ENCODE measurements at places on chromosomes 1 and 21. TPM values are rescaled to one million over a fixed set of nuclear protein-coding genes. Genes with fewer than 3 reads are reported as not detected.

GRCh38 chr1:92945748-92946270 is 15.5 kb downstream of the DIPK1A start:
- no peak for DNase-seq

GRCh38 chr1:207969528-207969927 is 58.6 kb upstream of the CD34 start:
- DNase-seq, result no peak

GRCh38 chr1:180527101-180527669 is 24.8 kb upstream of the ACBD6 start:
- no peak for DNase-seq

DNA sequence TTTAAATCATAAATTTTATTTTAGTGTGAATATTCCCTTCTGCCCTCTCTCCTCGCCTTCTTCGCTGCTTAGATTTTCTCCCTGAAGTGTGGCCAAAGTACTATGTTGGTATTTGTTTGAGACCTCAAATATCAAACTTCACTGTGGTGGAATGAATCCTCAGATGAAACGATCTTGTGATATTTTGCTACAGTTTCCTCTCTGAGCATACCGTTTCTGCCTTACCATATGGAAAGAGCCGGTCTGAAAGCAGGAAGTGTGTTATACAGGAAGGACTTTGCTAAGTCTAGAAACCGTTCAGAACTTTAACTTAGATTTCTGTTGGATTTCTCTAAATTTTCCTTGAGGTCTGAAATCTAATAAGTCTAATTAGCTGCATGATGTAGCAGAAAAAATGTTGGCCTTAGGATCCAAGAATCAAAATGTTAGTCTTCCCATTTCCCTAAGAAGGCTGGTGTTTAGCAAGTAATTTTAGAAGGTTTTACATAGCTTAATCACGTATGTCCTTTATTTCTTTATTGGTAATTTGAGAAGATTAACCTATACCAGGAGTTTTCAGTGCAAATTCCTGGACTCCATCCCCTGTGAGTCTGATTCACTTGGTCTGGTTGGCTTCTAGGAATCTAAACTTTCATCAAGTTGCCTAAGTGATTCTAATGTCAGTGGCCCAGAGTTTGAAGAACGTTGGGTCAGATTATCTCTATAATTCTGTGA is 30.7 kb downstream of the SDCCAG8 start:
- no peak for DNase-seq

DNA sequence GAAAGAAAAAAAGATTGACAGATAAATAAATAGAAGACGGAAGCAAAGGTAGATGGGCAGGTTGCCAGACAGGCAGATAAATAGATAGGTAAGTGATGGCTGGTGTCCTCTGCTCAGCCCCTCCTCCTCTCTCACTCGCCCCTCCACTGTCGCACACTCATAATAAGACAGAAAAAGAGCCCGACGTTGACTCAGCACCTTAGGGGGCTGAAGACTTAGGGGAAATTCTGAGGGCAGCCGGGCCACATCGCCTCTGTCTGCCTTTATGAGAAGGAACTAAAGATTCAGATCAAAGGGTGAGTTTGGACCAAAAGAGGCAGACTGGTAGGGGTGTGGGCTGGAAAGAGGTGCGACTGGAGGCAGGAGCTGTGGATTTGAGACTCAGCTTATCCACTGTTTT is 158.1 kb upstream of the IGSF21 start:
- DNase-seq, result no peak

DNA sequence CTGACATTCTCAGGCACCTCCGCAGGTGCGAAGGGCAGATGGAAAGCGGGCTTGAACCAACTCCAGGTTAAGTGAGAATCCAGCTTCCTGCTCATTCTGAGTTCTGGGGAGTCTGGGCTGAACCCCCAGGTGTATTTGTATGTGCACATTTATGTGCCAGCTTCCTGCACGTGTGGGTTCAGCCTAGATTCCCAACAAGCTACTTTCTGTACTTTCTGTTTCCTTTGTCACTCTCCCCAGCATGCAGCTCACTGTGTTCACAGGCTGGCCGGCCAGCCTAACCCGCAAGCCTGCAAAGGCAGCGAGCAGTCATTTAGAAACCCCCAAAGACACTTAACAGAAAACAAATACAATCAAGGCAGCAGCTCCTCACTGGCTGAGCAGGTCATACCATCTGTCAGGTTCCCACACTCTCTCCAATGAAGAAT is 1.3 kb upstream of the IL19 start:
- no peak for DNase-seq

DNA sequence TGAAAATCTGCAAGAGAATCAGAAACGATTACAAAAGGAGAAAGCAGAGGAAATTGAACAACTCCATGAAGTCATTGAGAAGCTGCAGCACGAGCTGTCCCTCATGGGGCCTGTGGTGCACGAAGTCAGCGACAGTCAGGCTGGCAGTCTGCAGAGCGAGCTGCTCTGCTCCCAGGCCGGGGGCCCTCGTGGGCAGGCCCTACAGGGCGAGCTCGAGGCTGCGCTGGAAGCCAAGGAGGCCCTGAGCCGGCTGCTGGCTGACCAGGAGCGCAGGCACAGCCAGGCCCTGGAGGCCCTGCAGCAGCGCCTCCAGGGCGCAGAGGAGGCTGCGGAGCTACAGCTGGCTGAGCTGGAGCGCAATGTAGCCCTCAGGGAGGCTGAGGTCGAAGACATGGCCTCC is 47.5 kb upstream of the DIP2A start:
- no peak for DNase-seq

DNA sequence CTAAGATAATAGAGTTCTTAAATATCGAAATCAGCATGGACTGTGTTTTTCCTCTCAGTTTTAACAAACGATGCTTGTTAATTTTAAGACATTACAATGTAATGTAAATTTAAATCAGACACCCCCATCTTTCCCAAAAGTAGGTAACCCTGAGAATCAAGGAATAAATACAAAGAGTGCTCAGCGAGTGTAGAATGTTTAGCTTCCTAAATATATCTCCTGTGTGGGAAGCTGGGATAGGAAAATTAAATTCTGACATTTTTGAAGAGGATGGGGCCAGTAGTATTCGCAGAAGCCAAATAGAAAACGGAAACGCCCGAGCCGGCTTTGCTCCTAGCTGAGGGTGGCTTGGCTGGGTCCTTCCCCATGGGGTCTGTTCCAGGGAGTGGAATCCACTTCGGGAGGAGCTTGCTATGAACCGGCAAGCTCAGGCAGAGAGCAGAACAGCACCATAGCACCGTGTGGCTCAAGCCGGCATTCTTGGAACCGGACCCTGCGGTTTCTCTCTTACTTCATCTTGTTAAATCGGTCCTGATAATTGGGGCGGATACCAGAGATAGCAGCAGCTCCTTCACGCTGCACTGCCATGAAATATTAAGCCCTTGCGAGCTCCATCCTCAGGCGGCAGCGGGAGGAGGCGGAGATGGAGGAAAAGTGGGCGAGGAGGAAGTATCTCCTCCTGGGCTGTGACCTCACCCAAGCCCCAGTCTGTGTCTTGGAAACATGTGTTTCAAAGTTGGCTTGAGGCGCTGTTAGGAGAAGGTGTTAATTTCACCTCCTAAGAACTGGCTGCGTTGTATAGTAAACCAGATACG is 24.9 kb downstream of the MAP3K7CL start:
- peak; percentile 74 for DNase-seq

GRCh38 chr21:36202726-36203602 is 46.3 kb downstream of the DOP1B start:
- DNase-seq, result no peak

DNA sequence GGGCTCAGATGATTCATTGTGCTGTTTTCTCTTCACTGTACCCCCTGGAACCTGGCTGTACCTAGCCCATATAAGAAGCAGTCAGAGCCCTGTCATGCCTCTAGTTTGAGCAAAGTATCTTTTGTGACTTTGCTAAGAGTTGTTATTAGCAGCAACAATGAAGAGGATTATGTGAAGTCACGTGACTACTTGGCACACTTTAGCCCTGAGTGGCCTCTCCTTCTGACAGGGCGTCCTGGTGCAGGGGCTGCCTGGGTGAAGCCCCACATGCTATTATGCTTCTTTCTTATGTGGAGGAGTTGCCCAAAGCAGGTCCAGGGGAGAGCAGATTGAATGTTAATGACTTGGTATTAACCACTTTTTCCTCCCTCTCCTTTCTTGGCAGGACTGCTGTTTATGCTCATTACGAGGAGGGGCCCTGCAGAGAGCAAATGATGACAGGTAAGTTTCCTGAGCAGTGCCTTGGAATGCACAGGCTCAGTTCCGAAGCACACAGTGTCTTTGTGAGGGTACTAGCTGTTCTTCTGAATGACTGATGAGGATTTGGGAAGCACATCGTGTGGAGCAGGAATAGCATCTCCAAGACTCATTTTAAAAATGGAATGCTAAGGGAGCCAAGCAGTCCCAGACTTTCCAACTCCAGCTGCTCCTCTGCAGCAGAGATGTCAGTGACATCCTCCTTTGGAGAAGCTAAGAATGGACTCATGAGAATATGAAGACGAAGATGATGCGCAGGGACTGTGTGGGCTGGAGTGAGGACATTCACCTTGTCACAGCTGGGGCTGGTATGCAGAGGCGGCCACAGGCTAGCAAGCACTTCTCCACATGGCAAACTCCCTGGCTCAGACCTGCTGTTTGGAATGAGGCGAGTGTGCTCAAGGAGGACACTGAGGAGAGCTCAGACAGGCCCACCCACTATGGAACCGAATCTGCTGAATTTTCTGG is 15.2 kb upstream of the ST3GAL3 start:
- DNase-seq, result no peak

- DNase-seq, result no peak
Measured at GRCh38 chr1:158311066-158311465, 20.3 kb downstream of the CD1B start.

GRCh38 chr1:186531561-186532165 is 70.7 kb upstream of the PDC start:
- no peak for DNase-seq

DNA sequence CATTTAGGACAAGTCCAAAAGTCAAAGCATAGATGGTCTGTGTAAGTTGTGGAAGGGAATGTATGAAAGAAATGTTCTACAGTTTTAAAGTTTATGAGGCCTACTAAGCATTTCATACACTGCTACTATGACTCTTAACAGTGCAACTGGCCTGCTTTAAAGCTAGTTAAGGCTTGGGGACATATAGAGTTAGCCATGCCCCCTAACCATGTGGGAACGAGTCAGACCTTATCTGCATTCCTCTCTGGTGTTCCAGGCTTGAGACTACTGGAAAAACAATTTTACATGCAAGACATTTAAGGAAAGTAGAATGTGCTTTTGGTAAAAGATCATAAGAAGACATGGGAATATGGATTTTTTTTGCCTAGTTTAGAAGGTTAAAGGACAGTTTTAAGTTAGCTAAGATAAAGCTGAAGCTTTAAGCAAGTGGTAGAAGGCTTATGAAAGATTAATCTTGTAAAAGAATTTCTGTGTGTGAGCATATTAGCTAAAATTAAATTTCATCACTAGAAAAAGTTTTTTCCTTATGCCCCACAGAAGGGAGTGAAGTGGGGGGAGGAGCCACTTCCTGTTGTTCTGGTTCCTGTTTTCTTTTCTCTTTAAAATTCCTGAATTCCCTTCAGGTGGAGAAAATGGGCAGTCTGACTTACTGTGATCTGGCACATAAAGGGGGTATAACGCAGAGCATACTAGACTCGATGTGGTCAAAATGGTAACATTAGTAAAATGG is 8.9 kb upstream of the CD48 start:
- no peak for DNase-seq

GRCh38 chr1:36390411-36390810 is 4.7 kb upstream of the STK40 start:
- DNase-seq, result no peak

- no peak for DNase-seq
Measured at GRCh38 chr1:7595336-7595735, 175.8 kb upstream of the VAMP3 start.

- no peak for DNase-seq
Measured at GRCh38 chr1:168273575-168273974, 7.1 kb upstream of the TBX19 start.

DNA sequence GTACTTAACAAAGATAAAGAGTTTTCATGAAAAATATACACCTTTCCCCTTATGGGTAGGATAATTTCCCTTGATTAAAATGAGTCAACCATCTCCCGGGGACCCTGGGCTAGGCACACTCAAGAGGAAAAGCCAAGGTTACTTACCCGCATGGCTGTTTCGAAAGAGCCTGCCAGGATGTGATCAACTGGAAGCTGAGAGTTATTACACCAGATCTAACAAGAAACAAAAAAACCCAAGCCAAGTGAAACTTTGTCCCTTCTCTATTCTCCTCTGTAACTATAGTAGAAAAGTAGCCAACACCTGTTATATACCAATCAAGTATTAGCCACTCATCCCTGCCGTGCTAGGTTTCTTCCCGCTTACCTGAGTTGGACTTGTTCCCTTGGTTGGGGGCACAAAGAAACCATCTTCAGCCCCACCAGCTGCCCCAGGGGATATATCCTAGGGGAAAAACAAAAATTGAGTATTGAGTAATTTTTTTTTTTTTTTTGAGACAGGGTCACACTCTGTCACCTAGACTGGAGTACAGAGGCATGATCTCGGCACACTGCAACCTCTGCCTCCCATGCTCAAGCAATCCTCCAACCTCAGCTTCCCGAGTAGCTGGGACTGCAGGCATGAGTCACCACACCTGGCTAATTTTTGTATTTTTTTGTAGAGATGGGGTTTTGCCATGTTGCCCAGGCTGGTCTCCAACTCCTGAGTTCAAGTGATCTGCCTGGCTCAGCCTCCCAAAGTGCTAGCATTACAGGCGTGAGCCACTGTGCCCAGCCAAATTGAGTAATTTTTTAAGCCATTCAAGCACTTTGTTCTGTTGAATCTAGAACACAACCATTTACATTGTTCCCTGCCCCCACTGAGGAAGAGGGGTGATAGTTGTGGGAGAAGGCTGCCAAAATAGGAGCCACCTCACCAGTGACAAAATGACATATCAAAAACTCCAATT is 8.4 kb upstream of the PEX19 start:
- no peak for DNase-seq

- DNase-seq, result no peak
Measured at GRCh38 chr1:231571904-231572303, 43.4 kb downstream of the TSNAX start.

The MIXL1 gene
- not detected for total RNA-seq

The USF1 gene
- total RNA-seq, result 25.1 TPM

The WNT2B gene
- total RNA-seq, result 2.0 TPM

The GFI1 gene
- total RNA-seq, result 0.10 TPM

The FCRL6 gene
- not detected for total RNA-seq

The SLC45A1 gene
- 1.0 TPM for total RNA-seq

Data from heart right ventricle (tissue), 16 donors.